Upper lobe of right lung (tissue), 1 donor: ENCODE measurements at places on chromosomes 4 and X. TPM values are rescaled to one million over a fixed set of nuclear protein-coding genes. Genes with fewer than 3 reads are reported as not detected.

DNA sequence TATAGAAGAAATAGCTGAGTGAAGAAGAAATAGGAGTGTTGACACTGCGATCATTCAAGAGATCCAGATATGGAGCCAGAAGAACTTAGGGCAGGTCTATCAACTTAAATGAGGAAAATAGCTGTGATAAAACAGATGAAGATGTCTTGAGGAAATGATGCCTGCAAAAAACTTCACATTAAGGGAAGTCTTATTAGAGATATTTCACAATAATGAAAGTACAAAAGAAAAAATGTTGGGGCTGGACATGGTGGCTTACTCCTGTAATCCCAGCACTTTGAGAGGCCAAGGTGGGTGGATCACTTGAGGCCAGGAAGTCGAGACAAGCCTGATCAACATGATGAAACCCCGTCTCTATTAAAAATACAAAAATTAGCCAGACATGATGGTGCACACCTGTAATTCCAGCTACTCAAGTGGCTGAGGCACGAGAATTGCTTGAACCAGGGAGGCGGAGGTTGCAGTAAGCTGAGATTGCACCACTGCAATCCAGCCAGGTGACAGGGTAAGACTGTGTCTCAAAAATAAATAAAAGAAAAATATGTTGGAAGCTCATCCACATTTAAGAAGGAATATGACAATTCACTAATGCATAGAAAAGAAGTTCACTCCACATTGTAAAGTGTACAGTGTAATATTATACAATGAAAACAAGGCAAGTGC is 56.3 kb downstream of the PKD2 start:
- DNase-seq, result no peak
- no peaks in the 10 kb centered on the region for H3K4me1 ChIP-seq
- H3K27me3 ChIP-seq, result no peaks in the 10 kb centered on the region
- H3K4me3 ChIP-seq, result no peak overlapping the region

GPC4 gene
- total RNA-seq, result 55.5 TPM

FRG2 gene
- total RNA-seq, result not detected

S100G gene
- total RNA-seq, result not detected

DNA sequence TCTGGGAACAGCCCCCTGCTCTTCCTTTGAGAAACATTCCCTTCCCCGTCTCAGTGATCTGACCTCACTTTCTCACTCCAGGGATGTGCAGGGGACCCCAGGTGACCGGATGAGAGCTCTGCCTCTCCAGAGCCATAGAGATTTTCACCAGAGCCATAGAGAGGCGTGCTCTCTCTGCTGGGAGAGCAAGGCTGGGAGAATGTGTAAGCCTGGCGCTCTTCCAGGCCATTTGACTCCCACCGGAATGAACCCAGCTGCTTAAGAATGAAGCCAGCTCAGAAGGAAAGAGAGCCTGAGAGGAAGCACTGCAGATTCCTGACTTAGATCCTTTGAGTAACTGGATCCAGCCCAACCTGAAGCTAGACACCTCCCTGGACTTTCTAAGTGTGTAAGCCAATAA is 106.4 kb downstream of the DHX15 start:
- H3K36me3 ChIP-seq, result no peaks in the 10 kb centered on the region
- H3K27me3 ChIP-seq, result peaks cover 9% of the 10 kb centered on the region
- H3K4me3 ChIP-seq, result no peak overlapping the region
- DNase-seq, result no peak
- peaks cover 4% of the 10 kb centered on the region for H3K4me1 ChIP-seq

GAB3 gene
- total RNA-seq, result 12.9 TPM

RTL3 gene
- total RNA-seq, result not detected

USP17L5 gene
- not detected for total RNA-seq

- H3K27me3 ChIP-seq, result no peaks in the 10 kb centered on the region
- H3K27ac ChIP-seq, result no peak overlapping the region
- H3K36me3 ChIP-seq, result no peaks in the 10 kb centered on the region
- DNase-seq, result no peak
- no peaks in the 10 kb centered on the region for H3K4me1 ChIP-seq
- H3K4me3 ChIP-seq, result no peak overlapping the region
Observed at GRCh38 chrX:2425286-2426071, 75.3 kb downstream of the DHRSX start.
